LoVo (cell line): ENCODE measurements at places on chromosomes 12 and 14.

GRCh38 chr12:68559246-68559645, 51.5 kb upstream of the RAP1B start:
- DNase-seq, result no peak

- DNase-seq, result peak; percentile 54
These were observed 10.3 kb downstream of the EXOC3L4 start for GRCh38 chr14:103104654-103105452.

GRCh38 chr12:89040146-89040964, 311.9 kb downstream of the DUSP6 start:
- no peak for DNase-seq

DNA sequence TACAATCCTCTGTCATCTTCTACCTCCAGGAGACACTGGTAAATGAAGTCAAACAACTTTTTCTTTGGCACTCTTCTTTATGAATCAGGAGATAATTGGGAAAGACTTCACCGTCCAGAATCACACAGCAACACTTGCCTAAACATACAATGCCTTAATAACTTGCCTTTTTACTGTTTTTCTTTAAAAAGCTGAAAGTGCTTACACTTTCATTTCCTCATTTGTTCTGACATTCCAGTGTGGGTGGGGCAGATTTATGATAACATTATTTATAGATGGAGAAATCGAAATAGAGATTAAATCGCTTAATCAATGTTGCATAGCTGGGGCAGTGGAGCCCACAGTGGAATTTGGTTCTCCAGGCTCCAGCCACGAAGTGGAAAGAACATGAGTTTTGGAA, 2.8 kb upstream of the FRS2 start:
- no peak for DNase-seq

GRCh38 chr14:99549684-99550083, 54.3 kb downstream of the CCDC85C start:
- no peak for DNase-seq

DNA sequence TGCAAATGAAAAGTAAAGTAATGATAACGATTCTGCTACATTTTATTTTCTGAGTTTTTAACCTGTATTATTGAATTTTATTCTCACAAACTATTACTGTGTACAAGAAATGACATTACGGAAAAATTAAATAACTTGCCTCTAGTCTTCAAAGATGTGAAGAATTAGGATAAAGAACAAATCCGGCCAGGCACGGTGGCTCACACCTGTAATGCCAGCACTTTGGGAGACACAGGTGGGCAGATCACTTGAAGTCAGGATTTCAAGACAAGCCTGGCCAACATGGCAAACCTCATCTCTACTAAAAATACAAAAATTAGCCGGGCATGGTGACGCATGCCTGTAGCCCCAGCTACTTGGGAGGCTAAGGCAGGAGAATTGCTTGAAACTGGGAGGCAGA, 1584.4 kb upstream of the SEL1L start:
- DNase-seq, result no peak

DNA sequence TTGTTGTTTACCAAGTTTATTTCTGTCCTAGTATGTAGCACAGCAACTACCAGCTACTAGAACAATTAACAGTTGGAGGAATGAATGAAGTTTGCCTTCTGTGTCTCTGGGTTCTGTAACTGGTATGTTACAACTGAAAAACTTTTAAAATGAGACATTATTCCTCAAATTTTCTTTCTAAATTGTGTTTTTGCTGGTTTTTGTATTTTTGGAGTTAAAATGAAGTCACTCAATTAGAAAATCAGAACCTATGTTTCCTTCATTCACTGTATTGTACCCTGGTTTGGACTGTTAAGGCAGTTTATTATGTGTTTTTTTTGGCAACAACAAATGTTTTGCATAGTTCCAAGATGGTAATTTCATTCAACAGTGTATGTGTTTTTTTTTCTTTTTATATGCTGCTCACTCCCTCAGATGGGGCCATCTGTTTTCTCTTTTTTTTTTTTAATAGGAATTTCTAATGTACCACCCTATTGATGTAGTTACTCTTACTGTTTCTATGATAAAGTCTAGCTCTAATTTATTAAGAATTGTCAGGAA, 30.2 kb upstream of the EVL start:
- DNase-seq, result no peak

DNA sequence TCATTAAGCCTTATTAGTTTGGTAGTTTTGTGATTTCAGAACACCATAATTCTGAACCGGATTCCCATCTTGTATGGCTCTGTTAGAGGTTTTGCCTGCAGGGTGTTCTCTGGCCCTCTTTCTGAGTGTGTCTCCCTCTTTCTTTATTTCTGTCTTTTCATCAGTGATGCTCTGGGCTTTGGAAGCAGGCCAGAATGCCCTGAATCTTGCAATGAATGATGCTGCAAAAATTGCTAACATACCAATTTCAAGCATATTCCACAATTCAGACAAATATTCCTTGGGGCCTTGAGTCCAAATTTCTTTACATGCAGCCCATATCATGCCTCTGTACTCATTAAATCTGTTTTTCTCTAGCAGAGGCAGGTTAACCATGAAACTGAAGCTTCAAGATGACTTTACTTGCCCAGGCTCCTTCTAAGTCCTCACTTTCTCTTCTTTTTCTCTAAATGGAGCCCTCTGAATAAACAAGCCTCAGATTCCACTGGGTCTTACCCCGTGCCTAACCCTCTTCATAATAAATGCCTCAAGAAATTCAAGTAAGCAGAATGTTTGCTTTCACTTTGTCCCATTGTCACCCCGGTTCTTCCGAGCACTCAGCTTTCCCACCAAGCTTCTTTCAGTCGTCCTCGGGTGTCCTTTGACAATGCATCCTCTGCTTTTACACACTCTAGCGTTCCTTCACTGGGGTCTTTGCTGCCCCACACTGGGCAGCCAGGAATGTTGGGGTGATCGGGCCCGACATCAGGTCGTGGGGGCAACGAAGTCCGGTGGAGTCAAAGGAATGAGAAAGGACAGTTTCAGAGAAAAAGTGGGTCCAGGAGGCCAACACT, 78.8 kb upstream of the SLC38A4 start:
- no peak for DNase-seq

DNA sequence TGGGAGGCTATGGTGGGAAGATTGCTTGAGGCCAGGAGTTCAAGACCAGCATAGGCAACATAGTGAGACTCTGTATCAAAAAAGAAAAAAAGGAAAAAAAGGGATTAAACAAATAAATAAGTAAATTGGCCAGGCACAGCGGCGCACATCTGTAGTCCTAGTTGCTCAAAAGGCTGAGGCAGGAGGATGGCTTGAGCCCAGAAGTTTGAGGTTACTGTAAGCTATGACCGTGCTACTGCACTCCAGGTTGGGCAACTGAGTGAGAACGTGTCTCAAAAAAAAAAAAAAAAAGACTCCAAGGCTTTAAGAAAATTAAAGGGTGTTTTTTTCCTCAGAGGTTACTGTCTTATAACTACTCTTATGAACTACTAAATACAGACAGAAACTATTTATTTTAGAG, 11.7 kb downstream of the BEST3 start:
- DNase-seq, result no peak

DNA sequence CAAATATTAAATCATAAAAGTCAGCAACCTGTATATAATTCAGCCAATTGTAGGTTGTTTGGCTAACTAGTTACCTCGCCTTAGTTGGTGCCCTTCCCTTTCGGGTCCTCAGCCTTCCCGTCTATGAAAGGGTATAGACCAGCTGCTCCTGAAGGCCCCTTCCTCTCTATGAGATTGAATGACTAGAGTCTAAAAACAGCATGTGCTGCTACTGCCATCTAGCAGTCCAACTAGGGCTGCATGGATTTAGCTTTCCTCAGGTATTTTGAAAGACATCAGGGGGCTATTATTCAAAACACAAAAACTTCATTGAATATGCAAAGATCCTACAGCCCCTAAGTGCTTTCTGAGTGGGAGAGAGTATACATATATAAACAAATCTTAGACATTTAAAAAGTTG, 37.0 kb upstream of the TMEM263 start:
- DNase-seq, result peak; percentile 12

DNA sequence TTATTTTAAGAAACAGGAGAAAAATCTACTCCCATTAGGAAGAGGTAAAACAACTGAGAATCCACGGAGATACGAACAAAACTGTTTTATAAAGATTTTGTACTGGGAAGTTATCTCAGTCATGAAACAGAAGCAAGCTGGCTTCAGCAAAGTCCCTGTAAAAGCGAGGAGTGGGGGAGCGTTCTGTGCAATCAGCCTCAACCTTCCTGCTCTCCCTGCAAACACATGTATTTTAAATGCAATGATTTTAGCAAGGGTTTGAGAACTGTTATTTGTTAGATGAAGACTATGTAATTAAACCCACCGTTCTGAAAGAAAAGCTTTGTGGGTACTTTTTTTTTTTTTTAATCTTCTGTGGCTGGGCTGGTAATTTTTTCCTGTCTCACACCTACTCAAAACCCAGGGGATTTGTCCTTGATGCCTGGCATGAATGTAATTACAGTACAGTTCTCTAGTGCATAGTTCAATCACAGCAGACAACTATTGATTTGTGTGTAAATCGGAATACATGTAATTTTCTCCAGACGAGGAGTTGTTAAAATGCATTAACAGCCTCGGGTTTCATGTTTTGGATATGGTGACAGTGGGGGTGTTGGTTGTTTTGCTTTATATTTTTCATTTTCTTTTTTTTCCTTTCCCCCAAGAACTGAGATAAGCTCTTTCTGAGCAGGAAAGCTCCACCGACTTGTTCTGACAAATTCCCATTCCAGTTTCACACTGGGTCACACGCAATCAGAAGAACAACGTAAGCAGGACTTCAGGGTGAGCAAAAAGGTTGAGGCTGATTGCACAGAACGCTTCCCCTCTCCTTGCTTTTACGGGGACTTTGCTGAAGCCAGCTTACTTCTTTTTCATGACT, 153.6 kb downstream of the PHLDA1 start:
- DNase-seq, result no peak

GRCh38 chr14:105709281-105710118, 183.1 kb downstream of the TMEM121 start:
- DNase-seq, result no peak

- peak; percentile 68 for DNase-seq
These were observed 365 bp upstream of the CCDC88C start for GRCh38 chr14:91417983-91418386.

GRCh38 chr12:1862973-1863372, 42.6 kb downstream of the LRTM2 start:
- no peak for DNase-seq

DNA sequence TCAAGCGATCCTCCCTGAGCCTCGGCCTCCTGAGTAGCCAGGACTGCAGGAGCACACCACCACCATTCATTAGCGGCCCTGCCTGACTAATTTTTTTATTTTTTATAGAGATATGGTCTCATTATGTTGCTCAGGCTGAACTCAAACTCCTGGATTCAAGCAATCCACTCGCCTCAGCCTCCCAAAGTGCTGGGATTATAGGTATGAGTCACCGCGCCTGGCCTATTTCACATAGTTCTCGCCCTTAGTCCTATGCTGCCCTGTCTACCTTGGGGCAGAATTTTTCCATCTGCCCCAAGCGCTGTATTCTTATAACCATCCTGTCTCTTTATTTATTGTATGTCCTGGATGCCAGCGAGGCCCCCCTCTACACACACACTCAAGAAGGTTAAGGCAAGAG, 50.9 kb upstream of the BCL2L14 start:
- DNase-seq, result no peak

GRCh38 chr12:67752226-67752732, 103.7 kb downstream of the DYRK2 start:
- no peak for DNase-seq

DNA sequence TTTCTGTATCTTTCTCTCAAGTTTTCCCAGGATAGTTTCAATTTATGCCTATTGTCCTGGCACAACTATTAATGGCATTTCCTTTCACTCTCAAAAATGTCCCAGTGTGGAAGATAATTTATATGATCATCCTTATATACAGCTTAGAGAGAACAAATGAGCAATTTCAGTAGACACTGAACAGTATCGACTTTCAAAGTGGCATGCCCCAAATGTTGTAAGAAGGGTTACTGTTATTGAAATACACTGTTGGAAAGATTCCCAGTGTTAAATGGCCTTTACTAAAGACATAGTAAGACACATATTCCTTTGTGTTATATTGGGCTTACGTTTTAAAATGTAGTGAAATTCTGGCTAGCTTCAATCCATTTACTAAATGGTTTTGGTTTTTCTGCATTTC, 202.3 kb upstream of the CDKN3 start:
- DNase-seq, result no peak

DNA sequence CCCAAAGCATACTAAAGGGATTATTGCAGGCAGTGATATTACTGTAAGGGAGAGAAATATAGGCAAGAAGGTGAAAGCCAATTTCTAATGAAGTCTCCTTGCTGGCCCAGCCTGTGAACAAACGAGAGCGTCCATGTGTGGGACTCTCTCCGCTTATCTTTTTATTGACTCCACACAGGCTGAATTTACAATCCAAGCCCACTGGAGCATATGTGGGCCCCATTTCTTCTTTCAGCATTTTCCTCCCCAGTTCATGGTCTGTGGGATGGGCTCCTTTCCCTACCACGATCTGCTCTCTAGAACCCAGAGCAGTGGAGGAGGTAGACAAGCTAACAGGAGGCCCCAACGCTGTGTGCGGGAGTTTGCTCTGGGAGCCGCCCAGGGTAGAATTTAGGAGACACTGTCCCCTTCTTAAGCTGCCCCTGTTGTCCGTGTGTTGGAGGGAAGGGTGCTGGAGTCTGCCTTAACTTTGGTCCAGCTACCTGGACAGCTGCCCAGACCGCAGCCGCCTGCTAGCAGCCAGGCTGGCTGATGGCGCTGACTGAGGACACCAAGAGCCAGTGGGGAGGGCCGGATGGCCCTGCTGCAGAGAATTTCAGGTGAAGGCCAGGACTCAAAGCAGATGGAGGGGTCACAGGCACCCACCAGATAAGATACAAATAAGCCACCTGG, 3.2 kb upstream of the HOXC11 start:
- no peak for DNase-seq

GRCh38 chr14:69953266-69953915, 74.2 kb downstream of the SMOC1 start:
- DNase-seq, result no peak

DNA sequence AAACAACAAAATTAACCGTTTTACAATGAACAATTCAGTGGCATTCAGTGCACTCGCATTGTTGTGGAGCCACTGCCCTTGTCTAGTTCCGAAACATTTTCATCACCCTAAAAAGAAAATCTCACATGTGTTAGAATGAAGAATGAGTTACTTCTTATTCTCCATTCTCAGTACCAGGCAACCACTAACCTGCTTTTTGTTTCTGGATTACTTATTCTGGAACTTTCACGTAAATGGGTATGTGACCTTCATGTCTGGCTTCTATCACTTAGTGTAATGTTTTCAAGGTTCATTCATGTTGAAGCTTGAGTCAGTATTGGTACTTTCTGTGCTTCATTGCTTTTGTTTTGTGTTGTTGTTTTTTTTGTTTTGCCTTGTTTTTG, 15.6 kb downstream of the RCOR1 start:
- DNase-seq, result no peak

GRCh38 chr14:44041700-44042099, 465.4 kb downstream of the FSCB start:
- DNase-seq, result no peak
